Immature natural killer cell (primary cell): ENCODE measurements at places on chromosomes 2 and 18.
A peak's percentile ranks its signal among the peaks of the same experiment; 100 is the strongest.

DNA sequence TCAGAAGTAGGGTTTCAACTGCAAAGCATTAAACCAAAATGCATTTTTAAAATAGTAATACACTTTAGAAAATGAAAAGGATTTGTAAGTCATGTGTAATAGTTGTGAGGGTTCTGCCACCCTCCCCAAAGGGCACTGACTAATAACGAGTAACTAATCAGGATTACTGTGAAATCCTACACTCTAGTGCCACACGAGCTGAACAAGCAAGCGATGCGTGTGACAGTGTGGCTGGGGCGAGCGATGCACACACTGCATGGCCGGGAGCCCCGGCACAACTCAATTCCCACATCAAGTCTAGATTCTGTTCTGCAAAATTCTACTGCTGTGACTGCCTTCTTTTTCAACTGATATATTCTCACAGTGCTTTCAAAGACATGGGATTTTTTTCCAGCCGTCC lies 156.4 kb downstream of the SEPTIN10 start:
- DNase-seq, result no peak

- DNase-seq, result no peak
Observed at GRCh38 chr2:159661286-159661685, 44.9 kb upstream of the BAZ2B start.

GRCh38 chr18:24990671-24991134 lies 361.3 kb downstream of the ZNF521 start:
- DNase-seq, result no peak

DNA sequence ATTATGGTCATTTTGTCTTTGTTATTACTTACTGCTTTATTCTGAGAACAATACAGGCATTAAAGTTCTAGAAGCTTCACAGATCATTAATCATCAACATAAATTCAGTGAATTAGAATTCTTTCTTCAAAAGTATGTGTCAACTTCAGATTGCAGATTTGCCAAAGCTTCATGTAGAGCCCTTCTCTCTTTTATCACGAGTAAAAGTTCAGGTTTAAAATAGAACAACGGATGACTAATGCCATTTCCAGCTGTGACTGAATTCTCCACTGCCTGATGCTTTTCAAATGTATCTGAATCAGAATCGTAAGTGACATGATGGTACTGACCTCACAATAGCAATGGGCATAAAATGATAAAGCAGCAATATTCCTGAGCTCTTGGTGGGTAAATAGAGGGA lies 116.0 kb downstream of the ABCA12 start:
- no peak for DNase-seq

DNA sequence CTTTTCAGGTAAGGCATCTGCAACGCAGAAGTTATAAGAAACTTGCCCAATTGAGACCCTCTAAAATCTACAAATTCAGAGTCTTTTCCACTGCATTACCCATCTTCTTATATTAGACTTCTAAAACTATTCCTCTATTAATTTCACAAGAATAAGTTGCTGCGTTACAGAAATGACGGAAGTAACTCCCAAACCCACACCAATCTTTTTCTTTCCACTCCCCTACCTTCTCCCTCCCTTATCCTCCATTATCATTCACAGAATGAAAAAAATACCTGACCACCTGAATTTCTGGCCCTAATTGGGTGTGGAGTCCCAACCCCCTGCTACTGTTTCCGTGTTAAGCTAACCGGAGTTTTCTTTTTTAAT lies 689 bp downstream of the RPRD1A start:
- DNase-seq, result no peak

- no peak for DNase-seq
Observed at GRCh38 chr2:11865805-11866204, 119.4 kb downstream of the LPIN1 start.

DNA sequence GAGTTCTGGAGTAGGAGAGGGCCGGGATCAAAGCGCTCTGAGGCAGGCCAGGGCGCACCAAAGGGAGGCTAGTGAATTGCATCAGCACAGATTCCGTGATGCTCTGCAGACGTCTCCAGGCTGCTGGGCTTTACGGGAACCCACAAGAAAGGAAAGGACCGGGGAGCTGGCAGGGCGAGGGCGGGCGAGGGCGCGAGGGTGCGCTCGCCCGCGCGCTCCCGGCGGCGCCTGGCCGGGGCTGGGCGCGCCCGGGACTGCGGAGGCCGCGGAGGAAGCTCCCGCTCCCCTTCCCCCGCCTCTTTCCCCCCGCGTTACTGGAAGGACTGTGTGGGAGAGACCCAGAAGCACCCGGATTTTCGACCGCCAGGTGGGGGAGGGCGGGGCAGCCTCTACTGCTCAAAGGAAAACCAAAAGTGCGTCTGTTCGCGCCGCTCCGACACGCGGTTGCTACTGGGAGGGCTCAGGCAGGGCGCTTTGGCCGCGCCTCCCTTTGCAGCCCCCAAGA lies 2.4 kb upstream of the FOSL2 start:
- peak; percentile 91 for DNase-seq

DNA sequence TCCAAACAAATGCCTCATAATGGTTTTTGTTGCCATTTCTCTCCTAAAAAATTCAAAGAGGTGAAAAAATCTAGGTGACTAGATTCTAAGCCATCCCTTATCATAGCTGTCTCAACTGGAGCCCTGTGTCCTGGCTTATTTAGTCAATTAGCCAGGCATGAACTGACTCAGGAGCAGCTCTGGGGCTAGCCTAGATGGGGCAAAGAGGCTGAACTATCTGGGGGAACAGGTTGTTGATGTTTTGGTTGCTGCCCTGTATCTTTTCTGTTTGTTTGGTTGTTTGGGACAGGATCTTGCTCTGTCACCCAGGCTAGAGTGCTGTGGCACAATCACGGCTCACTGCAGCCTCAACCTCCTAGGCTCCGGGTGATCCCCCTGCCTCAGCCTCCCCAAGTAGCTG lies 14.7 kb downstream of the GEMIN6 start:
- DNase-seq, result no peak

DNA sequence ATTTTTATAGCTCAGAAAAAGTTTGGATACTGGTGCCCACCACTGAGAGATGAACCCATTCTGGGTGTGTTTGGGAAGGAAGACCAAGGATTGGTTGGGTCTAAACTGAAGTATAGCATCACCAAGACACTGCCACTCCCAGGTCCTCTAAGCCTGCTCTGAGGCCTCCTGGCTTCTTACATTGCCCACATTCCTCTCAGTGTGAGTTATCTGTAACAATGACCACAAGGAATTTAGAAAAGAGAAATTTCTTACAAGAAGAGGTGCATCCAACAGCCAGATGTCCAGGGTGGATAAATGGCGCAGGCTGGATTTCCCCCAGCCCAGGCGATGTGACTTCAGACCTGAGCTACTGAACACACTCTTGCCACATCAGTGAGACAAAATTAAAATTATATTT lies 1.6 kb upstream of the GPR45 start:
- DNase-seq, result no peak

- no peak for DNase-seq
Observed at GRCh38 chr2:46537624-46538295, 58.4 kb downstream of the TMEM247 start.

- DNase-seq, result no peak
Observed at GRCh38 chr18:50715919-50716318, 103.9 kb downstream of the MRO start.

GRCh38 chr2:29612568-29612967 lies 308.8 kb downstream of the ALK start:
- DNase-seq, result no peak

DNA sequence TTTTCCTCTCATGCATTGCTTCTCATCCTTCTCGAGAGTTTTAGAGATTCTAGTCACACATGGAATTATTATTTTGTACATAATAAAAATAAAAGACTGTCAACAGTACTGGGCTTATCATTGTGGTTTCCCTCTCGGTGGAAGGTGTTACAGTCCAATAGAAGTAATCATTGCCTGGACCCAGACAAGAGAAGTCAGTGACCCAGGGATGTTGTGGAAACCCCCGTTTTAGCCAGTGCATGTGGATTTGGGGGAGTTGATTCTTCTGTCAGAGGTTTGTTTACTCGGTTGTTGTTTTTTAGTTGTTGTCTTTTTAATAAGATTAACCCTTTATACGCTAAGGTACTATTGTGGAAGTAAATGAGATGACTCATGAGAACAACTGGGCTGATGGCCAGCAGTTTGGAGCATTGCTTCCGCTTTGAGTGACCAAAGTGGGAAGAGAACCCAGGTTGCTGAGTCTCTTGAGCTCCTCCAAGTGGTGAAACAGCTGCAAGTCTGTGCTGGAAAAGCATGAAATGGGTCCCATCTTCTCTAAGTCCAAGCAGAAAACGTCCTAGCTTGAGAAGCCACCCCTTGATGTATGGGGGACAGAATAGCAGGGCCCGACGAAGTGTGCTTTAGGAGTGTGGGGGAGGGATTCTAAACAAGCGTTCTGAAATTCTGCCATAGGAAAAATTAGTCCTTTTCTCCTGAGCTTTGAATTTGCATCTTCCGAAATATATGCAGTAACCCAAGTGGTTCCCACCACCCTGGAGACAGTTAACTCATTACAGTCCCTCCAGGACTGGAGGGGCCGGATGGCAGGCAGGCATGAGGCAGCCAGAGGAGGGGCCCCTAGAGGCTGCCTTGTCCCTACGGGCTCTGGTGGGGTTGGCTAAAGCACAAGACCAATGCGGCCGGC lies 61.8 kb upstream of the GPR45 start:
- DNase-seq, result no peak

DNA sequence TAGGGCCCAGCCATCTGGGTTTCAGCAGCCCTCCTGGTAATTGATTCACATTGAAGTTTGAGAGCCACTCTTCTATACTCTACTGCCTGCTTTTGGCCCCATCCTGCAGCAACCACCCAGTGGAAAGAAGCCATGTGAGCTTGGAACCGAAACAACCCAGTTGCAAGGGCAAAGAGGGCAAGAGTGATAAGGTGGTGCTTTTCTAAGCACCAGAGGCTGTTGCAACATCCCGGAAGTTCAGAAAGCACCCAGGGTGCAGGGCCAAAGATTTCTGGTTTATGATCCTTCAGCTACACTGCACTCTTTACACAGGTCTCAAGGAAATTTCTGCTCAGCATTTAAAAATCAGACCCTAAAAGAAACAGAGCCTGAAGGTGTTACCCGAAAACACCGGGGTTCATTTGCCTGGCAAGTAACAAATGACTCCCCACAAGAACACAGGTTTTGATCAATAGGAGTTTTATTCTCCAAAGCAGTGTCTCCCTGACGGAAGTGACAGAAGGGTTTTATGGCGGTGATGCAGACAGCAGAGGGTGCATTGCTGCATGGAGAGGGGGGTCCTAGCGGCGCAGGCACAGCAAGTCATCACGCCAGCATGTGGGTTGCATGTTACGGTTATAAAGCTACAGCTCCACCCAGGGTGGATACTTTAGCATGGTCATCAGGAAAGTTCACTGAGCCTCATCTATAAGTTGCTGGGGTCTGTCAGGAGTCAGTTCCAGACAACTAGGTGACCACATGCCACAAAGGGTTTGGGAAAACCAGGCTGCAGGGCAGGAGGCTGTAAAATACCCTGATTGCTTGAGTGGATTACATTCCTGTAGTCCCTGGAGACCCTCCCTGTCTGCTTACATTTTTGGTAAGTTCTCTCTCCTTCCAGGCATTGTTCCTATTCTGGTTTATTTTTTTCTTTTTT lies 28.8 kb upstream of the TMEM37 start:
- DNase-seq, result no peak

DNA sequence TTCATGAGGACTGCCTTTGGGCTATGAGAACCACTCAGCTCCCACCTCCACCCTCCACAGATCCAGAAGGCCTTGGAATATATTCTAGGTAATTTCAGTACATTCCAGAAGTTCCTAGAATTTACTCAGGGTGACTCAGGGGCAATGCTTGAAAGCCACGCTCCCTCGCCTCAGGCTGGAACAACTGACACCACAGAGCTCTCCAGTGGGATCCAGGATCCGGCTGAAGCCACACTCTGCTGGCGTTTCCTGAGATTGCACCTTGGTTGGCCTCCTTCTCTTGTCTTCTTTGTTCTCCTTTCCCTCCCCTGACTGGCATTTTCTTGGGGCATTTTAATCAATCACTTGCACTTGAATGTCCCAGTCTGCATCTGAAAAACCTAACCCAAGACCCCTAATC lies 92.6 kb upstream of the KCNE4 start:
- DNase-seq, result no peak

DNA sequence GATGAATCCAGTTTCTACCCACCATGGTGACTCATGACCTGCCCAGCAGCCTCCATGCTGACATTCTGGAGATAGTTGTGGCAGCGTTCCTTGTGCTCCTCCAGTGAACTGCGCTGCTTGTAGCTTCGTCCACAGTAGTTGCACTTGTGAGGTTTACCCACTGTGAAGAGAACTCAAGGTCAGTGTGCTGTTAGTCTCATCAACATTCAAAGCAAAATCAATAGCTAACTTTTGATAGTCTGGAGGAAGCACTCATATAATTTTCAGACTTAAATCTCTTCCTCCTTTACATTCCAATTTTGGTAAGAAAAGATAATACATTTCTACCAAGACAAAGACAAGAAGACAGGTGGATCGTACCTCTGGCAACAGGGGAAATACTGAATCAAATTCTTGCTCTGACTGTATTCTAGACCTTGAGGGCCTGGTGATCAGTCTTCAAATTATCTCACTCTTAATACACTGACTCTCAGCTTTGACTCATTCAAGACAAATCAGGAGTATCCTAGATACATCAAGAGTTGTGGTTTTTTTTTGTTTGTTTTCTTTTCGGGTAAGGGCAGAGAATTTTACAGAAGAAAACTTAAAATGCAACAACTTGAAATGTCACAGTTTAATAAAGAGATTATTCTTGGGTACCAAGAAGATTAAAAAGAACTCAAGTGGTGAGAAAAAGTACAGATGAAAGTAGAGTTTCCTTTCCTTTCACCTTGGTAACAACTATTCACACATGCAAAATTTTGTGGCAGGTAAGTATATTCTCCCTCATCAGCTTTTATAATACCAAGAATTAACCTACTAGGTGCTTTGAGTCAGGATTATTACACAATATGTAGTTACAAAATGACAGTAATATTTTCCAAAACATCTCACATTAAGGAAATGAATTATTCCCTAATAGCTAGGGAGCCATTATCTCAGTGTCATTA lies 129.2 kb downstream of the IKZF2 start:
- DNase-seq, result no peak

- no peak for DNase-seq
Observed at GRCh38 chr2:28687171-28687570, 64.5 kb upstream of the PPP1CB start.

GRCh38 chr18:55582325-55582724 lies 5.7 kb downstream of the TCF4 start:
- DNase-seq, result no peak

- no peak for DNase-seq
Observed at GRCh38 chr2:133718688-133719201, 150.5 kb upstream of the NCKAP5 start.
